Regular cardiac myocyte (primary cell): ENCODE measurements at places on chromosomes 1 and 21. TPM values are rescaled to one million over a fixed set of nuclear protein-coding genes. Genes with fewer than 3 reads are reported as not detected.

Gene AKR7A3
- 0.19 and 0.28 TPM in 2 replicates for total RNA-seq

Gene FAM110D
- under 0.01 TPM in 1 of 2 replicates, not detected in the other for total RNA-seq

Gene TSPEAR
- total RNA-seq, result not detected in 2 replicates

Gene HAO2
- not detected in 2 replicates for total RNA-seq

Gene RHOU
- under 0.01 and 1.1 TPM in 2 replicates for total RNA-seq

Gene CTPS1
- total RNA-seq, result 15.2 and 50.4 TPM in 2 replicates
